ENCODE measurements at places on chromosomes 7 and 10. TPM values are rescaled to one million over a fixed set of nuclear protein-coding genes. Genes with fewer than 3 reads are reported as not detected.

Gene MRLN
- total RNA-seq, result not detected

Gene GLI3
- total RNA-seq, result 141 TPM

Gene EMX2
- total RNA-seq, result 1.1 TPM

Gene CARD11
- 0.59 TPM for total RNA-seq

Gene USP6NL
- 38.2 TPM for total RNA-seq

Gene CDNF
- total RNA-seq, result 1.1 TPM

Gene C7orf57
- total RNA-seq, result not detected

Gene SPDYE2
- not detected for total RNA-seq

Gene MYL7
- total RNA-seq, result not detected

Gene VGF
- total RNA-seq, result 9.1 TPM

Gene ITGA8
- total RNA-seq, result 0.37 TPM

Gene AKR1C4
- total RNA-seq, result not detected

Gene CXCL12
- total RNA-seq, result 3.6 TPM

Measured in neural crest cell (in vitro differentiated cells).